ENCODE measurements at places on chromosomes 2 and 18. TPM values are rescaled to one million over a fixed set of nuclear protein-coding genes. Genes with fewer than 3 reads are reported as not detected.

Gene RESP18
- total RNA-seq = not detected

Gene GREB1
- 3.7 TPM for total RNA-seq

Gene CHN1
- total RNA-seq = 21.7 TPM

Gene BOD1L2
- not detected for total RNA-seq

Gene POTEJ
- total RNA-seq = not detected

Gene ARHGAP25
- total RNA-seq = 0.23 TPM

Gene UPP2
- not detected for total RNA-seq

Gene FSHR
- not detected for total RNA-seq

Gene PER2
- total RNA-seq = 6.2 TPM

Gene PDE11A
- total RNA-seq = 0.44 TPM

Gene CABLES1
- total RNA-seq = 15.8 TPM

Gene FAP
- not detected for total RNA-seq

Gene PTPRN
- total RNA-seq = 1.1 TPM

Gene IL36B
- 0.37 TPM for total RNA-seq

Gene MEIS1
- 1.8 TPM for total RNA-seq

Gene ZNF385B
- total RNA-seq = not detected

Gene AQP12B
- total RNA-seq = not detected

Gene C2orf81
- total RNA-seq = 2.2 TPM

Gene POU3F3
- total RNA-seq = 0.06 TPM

Gene SPDYA
- total RNA-seq = 0.14 TPM

Gene ACTG2
- total RNA-seq = not detected

Gene AMER3
- total RNA-seq = not detected

Gene IL36G
- total RNA-seq = not detected

Gene FAM124B
- not detected for total RNA-seq

Gene CXCR4
- total RNA-seq = 0.85 TPM
